Substantia nigra (tissue), 51 donors: ENCODE measurements at places on chromosomes 4 and X.
A peak's percentile ranks its signal among the peaks of the same experiment; 100 is the strongest.

DNA sequence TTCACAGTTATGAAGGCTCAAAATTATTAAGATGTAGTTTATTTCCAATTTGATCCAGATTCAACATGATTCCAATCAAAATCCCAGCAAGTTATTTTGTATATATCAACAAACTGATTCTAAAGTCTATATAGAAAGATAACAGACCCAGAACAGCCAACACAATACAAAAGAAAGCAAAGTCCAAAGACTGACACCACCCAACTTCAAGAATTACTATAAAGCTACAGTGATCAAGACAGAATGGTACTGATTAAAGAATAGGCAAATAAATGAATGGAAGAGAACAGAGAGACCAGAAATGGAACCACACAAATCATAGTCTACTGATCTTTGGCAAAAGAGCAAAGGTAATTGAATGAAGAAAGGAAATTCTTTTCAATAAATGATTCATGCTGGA is 34.9 kb downstream of the NFXL1 start:
- DNase-seq: no peak

DNA sequence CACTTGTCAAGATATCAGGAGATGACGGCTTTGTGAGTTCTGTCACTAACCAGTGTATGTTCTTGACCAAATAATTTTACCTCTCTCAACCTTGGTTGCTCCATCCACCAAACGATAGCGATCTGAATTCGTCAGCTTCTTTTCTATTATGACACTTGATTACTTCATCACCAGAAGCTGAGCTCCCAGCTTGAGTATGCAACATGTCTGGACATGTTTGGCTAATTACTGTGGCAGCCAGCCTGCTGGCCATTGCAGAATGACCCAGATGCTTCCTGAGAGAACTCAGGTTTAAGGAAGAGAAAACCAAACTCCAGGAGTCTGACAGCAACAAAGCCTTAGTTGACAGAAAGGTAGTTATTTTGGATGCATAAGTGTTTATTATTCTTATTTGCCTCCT is 46.4 kb upstream of the PARM1 start:
- DNase-seq: no peak

- DNase-seq: no peak
These were observed 75.2 kb downstream of the FAM53A start for GRCh38 chr4:1608821-1609500.

- DNase-seq: no peak
These were observed at the start of gene HAND2 for GRCh38 chr4:173529477-173530325. Gene HAND2 (minus strand): TSS chr4:173530229. CDS start chr4:173529289, 940 bp downstream.

DNA sequence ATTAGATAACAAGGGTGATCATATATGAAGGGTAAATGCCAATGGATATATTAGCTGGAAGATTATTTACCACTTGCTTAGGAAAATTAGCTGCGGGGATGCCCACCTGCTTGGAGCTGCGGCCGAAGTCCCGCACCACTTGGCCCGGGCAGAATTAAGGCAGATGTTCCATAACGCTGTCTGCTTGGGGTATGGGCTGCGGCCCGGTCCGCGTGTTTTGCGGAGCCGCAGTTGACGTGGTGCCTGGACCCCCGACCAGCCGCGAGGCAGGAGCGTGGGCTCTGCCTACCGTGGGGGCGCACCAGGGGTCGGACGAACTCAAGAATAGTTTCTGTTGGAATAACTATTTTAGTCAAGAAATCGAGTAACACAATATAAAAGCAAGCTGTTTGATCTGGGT is 235.2 kb downstream of the CPXCR1 start:
- DNase-seq: no peak

- DNase-seq: no peak
These were observed 197.4 kb downstream of the PTTG2 start for GRCh38 chr4:38157592-38157991.

DNA sequence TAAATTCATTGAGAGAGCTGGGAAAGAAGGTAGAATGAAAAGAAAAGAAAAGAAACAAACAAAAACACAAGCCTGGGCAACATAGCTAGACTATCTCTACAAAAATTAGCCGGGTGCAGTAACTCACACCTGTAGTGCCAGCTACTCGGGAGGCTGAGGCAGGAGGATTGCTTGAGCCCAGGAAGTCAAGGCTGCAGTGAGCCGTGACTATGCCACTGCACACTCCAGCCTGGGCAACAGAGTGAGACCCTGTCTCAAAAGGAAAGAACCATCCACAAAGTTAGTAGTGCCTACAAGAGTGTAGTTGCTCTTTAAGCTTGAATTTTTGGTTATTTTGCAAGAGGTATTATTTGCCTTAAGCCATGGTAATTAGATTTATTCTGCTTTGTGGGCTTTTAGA is 157.7 kb downstream of the CBR4 start:
- DNase-seq: no peak

DNA sequence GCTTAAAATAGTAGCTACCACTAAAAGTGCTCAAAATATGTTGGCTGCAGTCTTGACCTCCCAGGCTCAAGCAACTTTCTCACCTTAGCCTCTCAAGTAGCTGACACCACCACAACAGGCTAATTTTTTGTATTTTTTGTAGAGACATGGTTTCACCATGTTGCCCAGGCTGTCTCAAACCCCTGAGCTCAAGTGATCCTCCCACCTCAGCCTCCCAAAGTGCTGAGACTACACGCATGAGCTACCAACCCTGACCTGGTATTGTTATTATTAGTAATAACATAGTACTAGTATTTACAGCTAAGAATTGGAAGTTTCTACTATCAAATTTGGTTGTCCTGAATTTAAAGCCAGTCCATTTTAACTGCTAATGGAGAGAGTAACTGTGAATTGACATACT is 18.0 kb downstream of the STAP1 start:
- no peak for DNase-seq

- DNase-seq: no peak
These were observed 81.0 kb upstream of the STIM2 start for GRCh38 chr4:26779674-26780073.

DNA sequence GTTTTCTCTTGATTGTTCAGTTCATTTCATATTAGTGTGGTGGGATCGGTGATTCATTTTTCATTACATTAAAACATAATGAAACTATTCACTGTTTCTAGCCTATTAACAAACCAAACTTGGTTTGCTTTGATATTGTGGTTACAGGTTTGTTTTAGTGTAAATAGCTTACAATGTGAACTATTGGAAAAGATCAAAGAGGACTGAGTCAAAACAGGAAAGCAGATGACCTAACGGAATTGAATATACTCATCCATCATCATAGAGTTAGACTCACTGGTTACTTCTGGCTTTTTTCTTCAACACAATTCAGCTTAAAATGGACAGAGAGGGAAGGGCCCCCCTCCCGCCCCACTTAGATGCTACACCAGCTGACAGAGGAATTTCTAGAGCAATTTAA is 616.2 kb upstream of the AADAT start:
- no peak for DNase-seq

GRCh38 chr4:173506597-173507211 is 23.3 kb downstream of the HAND2 start:
- no peak for DNase-seq

DNA sequence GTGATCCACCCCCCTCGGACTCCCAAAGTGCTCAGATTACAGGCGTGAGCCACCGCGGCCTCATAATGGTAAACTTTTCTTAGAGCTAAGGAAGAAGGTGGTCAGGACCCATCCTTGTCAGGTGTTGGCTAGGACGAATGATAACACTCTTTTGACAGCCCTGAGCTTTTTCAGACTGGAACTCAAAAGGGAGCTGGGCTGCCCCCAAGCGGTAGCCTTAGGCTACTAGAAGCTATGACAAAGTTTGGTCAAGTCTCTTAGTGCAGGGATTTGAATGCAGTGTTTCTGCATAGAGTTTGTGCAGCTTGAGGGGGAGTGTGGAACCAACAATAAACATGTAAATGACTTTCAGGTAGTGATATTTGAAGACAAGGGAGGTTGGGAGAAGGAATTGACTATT is 11.8 kb upstream of the HSD17B10 start:
- no peak for DNase-seq

DNA sequence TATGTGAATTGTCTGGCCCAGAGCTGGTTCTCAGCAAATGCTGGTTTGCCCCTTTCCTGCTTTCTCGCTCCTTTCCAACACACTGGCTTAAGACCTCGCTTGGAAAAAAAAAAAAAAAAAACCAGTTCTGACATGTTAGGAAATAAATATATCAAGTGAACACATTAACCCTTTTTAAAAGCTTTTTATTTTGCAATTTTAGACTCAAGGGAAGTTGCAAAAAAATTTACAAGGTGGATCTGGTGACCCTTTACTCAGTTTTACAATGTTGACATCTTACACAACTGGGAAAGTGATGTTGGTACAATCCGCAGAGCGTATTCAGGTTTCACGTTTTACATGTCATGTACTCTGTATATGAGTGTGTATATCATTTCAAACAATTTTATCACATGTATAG is 100.1 kb downstream of the RTL5 start:
- DNase-seq: no peak

- DNase-seq: no peak
These were observed 41.7 kb downstream of the ATP8A1 start for GRCh38 chr4:42615131-42615763.

DNA sequence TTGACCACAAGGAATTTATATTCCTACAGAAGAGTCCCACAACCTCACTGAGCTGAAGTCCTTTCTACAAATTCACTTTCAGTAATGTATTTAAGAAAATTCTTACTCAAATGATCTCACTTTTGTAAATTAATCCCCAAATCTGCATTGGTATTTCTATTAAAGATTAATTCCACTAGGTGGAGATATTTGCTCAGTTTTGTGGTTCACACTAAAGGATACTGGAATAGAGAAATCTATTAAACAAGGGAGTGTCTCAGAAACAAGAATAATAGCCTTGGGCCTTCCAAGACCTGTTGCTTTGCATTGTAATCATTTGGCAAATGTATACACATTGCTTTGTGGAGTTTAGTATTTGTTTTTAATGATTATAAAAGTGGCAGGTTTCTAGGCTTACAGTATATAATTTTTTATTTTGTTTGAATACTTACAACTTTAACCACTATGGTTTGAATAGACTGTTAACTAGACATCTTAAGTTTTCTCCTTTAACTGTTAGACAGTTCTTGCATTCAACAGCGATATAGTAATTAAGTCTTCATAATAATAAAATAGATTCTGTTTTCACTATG is 25.9 kb downstream of the CFAP299 start:
- DNase-seq: no peak

DNA sequence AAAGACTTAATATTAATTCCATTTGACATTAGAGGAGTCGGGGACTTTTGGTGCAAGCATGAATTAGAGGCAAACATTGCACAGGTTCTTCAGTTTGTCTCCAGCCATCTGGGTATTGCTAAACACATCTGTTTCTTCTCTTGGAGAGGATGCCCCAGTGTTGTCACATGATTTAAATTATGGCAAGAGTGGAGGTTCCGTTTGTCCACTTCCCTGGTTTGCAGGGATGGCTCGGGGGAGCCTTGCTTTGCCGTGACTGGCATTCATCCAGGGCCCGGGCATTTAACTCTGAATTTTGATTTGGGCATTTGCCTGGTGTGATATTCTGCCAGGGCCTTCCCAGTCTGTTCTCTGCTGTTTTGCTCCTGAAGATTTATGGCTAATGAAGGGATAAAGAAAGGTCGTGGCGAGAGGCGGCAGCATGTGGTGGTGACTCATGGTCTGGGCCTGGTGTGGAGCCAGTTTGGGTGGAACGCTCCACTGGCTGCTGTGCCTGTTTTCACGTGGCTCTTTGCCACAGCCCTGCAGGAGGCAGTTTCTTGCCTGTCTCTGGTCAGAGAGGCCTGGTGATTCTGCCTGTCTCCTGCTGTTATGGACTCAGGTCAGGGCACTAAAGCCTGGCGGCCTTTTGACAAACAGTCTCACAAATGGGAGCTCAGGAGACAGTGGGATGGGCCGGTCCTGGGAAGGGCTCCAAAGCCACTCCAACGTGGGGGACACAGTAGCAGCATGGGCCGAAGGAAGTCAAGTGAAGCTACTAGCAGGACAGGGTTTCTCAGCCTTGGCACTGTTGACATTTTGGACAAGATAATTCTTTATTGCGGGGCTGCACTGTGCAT is 99.4 kb upstream of the PGRMC2 start:
- peak; percentile 43 for DNase-seq

DNA sequence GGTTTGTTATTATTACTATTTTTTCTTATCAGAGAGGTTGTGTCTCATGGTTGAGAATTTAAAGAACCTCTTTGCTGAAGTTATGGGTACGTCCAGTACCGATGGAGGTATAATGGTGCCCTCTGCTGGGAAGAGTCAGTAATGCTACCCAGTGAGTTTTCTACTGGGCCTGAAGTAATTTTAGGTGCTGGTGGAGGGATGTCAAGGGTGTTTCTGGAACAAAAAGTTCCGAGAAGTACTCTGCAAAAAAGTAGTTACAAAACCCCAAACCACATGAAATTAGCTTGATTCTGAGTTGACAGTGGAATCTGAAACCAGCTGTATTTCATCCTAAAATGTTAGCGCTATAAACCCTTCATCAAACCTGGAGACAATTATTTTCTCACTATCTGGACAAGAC is 102.5 kb upstream of the MID1 start:
- peak; percentile 6 for DNase-seq

DNA sequence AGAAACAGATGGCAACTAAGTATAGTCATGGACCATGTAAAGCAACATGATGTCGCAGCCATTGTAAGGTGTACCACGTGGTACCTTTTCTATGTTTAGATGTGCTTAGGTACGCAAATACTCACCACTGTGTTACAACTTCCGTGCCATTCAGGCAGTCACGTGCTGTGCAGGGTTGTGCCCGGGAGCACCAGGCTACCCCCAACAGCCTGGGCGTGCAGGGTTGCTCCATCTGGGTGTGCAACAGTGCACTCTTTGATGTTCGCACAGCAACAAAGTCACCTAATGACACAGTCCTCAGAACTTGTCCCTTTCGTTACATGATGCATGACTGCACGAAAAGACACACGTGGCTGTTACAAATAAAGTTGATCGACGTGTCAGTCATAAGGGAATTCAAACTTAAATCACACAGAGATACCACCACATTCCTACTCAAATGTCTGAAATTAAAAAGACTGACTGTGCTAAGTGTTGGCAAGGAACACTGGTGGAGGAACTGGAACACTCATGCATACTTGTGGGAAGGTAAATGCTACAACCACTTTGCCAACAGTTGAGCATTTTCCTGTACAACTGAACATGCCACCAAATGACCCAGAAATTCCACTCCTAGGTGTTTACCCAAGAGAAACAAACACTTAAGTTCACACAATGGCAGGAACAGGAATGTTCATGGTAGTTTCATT is 24.3 kb downstream of the CPLX1 start:
- no peak for DNase-seq

- no peak for DNase-seq
These were observed 220.6 kb upstream of the S100G start for GRCh38 chrX:16429406-16429805.

GRCh38 chr4:7394681-7395451 is 39.9 kb downstream of the PSAPL1 start:
- no peak for DNase-seq
